HT-29 (cell line): ENCODE measurements at places on chromosomes 2 and 18.

DNA sequence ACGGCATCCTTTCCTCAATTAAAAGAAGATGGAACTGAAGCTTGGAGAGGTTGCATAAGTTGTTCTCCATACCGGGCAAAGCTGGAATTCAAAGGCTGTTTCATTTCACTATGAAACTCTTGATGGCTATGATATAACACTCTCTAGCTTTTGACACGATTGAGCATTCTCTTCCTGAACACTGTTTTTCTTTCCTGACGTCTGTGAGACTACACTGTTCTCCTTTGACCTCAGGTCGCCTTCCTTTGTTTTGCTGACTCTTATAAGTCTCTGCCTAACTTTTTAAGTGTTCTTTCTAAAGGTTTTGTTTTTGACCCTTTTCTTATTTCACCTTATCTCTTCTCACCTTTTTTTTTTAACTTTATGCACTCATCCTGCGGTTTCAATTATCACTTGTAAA lies 261.8 kb upstream of the LINC00305 start:
- DNase-seq = no peak

- DNase-seq = no peak
Measured at GRCh38 chr2:240465268-240465764, 29.9 kb downstream of the GPC1 start.

- no peak for DNase-seq
Measured at GRCh38 chr2:3143602-3144001, 234.0 kb downstream of the EIPR1 start.

- peak; percentile 31 for DNase-seq
Measured at GRCh38 chr2:177753682-177754491, 318.7 kb downstream of the PDE11A start.

DNA sequence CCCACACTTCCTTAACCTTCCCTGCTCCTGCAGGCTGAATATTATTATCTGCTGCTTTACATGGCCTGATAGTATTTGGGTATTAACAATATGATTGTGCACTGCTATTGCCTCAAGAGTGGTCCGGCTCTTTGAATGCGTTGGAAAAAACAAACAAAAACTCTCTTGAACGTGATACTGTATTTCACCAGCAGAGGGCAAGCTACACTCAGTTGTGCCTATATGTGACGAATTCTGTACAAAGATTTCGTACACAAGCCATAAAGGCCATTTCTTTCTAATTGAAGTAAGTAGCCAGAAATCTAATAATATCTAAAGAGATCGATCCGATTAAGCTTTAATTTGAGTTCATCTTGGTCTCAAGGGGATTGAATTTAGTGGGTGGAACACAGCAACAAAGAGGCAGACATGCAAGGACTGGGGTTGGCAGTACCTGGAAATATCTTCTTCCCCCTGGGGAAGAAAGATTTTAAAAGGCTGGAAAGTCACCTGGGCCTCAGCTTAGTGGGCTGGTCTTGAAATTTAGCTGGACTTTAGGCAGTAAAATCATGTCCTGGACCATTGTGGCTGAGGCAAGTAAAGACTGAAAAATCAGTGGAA lies 49.3 kb upstream of the RAB6D start:
- DNase-seq = peak; percentile 78

DNA sequence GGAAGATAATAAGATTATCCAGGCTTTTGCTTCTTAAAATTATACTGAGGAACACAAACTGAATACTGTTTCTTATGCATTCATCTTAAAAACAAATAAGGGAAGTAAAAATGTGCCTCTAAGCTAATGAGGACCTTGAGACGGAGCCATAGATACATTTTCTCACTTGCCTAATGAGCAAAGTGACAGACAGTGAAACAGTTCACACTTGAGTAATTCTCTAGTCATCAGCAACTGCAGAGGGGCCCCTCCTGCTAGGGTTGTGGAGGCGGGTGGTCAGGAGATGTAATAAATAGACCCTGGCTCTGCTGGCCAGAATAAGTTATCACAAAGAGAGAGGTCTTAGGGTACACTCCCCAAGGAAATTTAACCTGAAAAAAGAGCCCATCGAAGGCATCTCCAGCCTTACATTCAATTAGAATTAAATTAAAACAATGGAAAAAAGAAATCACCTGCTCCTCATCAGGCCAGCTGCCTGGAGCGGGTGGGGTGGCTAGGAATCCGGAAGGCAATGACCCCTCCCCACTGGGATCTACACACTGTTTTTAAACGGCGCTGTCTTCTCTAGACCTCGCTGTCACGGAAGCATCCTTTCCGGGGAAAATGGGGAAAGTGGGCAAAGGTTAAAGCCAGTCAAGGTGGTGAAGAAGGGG lies 32.6 kb upstream of the INSIG2 start:
- no peak for DNase-seq

DNA sequence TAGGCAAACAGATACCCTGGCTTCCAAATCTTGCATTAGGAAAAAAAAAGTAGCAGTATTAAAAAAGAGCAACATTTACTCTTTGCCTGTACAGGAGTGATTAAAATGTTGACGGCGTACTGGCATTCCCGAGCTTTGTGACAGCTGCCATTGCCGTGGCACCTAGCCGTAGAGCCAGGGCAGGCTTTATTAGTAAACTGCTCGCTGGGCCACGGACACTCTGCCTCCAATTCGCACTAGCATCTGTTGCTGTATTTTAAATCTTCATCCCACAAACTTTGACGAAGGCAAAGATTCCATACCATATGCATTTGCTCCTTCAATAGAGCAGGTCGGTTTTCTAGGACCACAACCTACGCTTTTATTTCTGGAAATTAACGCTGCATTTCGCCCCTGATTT lies 44.5 kb upstream of the EPHA4 start:
- DNase-seq = no peak

DNA sequence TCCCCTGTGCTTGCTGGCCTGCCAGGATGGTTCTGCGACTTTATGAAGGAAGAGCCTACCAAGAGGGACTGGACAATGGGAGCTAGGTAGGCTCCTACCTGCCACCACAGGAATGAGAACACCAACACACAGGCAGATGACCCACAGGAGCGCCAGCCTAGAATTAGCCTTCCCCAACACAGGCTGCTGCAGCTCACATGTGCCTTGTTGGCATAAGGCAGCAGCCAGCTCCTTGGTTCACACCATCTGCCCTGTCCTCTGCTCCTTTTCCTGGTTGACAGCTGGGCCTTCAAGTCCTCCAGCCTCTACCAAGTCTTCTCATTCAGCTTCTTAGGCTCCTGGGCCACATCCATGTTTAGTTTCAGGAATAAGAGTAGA lies 705.4 kb upstream of the RAB6C start:
- no peak for DNase-seq

DNA sequence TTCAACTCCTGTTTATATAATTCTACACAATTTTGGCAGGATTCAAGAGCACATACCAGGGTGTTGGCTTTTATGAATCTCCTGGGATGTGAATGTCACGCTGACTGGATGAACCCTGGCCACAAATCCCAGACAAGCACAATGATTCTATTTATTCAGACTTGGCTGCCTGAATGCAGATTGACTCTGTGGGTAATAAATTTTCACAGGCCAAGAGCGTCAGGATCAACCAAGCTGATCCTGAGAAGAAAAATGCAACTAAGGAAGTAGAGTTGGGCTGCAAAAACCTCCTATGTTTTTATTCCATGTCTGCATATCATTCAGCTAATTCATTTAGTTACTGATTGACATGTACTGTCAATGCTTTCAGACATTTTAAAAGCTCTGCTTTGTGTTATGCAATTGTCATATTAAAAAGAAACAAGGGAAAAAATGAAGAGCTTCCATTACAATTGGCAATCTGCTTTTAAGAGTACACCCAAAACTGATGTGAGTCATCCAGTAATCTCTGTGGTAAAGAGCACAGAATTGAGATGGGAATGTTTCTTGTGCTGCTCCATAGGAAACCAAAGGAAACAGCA lies 173.0 kb upstream of the REV1 start:
- DNase-seq = no peak

DNA sequence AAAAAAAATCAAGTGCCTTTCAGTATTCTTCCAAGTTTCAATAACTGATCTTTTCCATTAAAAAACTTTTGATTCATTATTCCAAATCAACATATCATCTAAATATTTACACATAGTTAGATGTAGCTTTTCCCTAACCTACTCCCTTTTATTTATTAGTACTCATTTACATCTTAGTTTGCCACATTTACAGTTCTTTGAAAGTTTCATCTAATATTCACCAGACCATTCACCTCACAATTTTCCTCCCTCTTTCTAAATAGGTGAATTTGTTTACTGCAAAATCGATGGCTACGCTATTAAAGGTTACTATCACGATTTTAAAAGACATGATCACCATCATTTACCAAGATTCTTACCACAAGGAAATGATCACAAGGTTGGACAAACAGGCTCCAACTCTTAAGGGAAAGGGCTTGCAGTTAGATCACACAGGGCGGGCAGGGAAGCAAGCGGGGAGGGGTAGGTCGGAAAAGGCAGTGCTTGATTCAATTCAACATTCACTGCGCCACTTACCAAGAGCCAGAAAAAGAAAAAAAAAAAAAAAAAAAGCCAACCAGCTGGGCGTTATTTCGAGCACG lies 654 bp upstream of the MARCHF7 start:
- DNase-seq = peak; percentile 77

- DNase-seq = no peak
Measured at GRCh38 chr18:37853706-37854105, 288.1 kb upstream of the CELF4 start.

GRCh38 chr2:59000796-59001195 lies 759.7 kb upstream of the FANCL start:
- no peak for DNase-seq

- DNase-seq = no peak
Measured at GRCh38 chr2:112933261-112933660, 22.3 kb downstream of the IL37 start.

GRCh38 chr2:215833531-215834162 lies 179.7 kb downstream of the MREG start:
- peak; percentile 45 for DNase-seq

GRCh38 chr18:44781886-44782285 lies 101.2 kb downstream of the SETBP1 start:
- DNase-seq = no peak

GRCh38 chr18:33836564-33836963 lies 258.5 kb downstream of the ASXL3 start:
- DNase-seq = no peak

- DNase-seq = no peak
Measured at GRCh38 chr2:198698230-198698629, 759.5 kb downstream of the SATB2 start.

DNA sequence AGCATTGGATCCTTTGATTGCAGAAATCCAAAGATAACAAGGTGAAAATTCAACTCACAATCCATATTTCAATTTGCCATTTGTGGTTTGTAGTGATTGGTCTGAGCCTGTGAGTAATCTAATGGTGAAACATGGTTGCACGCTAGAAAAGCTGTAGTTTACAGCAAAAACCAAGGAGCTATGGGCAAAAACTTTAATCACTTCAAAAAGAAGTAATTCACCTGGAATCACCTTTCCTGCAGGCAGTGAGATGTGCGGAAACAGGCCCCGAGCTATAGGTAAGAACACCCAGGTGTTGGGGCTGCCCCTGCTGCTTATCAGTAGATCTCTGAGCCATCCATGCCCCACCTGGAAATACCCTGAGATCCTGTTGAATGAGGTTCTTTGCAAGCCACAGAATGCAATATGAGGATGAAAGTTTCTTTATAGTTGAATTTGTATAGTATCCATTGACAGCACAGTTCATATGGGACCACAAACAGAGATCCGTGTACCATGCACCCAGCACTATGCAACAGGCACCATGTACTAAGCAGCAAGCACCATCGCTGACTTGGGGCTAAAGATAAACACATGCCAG lies 208.2 kb downstream of the SPP2 start:
- DNase-seq = peak; percentile 36

- no peak for DNase-seq
Measured at GRCh38 chr2:73850009-73850408, 21.2 kb downstream of the STAMBP start.

DNA sequence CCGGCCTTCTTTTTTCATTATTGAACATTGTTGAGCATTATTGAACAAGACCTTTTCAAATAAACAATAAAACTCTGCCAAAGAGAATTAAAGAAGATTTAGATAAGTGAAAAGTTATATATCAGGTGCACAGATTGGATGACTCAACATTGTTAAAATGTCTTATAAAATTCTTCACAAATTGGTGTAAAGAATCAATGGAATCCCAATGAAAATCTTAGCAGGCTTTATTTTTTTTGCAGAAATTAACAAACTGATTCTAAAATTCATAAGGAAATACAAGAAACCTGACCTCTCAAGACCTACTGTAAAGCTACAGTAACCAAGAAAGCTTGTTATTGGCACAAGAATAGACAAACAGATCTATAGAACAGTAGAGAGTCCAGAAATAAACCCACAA lies 70.3 kb downstream of the LAMA1 start:
- DNase-seq = no peak

DNA sequence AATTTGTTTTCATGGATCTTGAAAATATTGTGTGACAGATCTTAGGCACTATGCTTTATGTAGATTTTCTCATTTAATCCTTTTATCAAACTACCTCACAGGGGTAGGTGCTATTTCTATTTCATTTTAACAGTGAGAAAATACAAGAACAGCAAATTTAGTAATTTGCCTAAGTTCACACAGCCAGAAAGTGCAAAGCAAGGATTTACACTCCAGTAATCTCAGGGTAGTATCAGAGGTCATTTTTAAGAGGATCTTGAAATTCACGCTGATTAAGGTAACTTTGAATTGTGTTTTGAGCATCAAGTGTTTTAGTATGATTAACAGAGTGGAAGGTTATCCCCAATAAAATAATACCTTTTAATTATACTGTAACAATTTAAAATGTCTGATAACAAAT lies 10.1 kb upstream of the KCNJ3 start:
- DNase-seq = no peak

DNA sequence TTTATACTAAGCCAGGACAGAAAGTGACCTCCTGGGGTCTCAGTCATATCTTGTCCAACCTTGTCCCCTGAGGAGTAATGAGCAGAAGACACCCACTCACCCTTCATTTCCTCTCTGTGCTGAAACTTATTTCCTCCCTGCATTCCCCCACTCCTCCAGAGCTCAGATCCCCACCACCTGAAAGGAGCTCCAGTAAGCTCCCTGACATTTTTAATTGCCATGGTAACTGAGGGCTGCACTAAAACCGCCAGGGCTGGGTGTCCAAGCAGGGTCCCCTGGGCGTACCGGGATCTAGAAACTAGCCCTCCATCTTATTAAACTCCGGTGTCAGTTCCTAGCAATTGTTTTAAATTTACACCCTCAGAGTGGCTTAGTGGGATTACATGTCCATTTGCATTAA lies 393.3 kb upstream of the HNRNPA3 start:
- DNase-seq = no peak

DNA sequence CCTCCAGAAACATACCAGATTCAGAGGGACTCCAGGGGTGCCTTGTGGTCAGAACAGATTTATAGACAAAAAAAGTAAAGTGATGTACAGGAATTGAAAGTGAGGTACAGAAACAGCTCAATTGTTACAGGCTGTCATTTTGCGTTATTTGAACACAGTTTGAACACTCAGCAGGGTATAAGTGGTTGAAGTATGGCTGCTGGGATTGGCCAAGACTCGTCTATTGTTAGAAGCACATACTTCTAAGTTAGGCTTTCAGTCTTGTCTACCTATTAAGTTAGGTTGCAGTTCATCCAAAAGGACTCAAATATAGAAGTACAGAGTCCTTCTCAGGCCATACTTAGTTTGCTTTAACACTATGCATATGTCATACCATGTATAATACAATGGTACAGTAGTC lies 21.0 kb upstream of the GRB14 start:
- DNase-seq = no peak

- DNase-seq = no peak
Measured at GRCh38 chr2:178908810-178909209, 101.6 kb upstream of the TTN start.

- no peak for DNase-seq
Measured at GRCh38 chr2:133811409-133812125, 243.3 kb upstream of the NCKAP5 start.

GRCh38 chr2:66661253-66662173 lies 226.6 kb downstream of the MEIS1 start:
- no peak for DNase-seq
